ENCODE measurements at places on chromosomes 5 and 9.
A peak's percentile ranks its signal among the peaks of the same experiment; 100 is the strongest.

GRCh38 chr5:174093123-174093522 lies 47.6 kb downstream of the NSG2 start:
- DNase-seq = no peak

DNA sequence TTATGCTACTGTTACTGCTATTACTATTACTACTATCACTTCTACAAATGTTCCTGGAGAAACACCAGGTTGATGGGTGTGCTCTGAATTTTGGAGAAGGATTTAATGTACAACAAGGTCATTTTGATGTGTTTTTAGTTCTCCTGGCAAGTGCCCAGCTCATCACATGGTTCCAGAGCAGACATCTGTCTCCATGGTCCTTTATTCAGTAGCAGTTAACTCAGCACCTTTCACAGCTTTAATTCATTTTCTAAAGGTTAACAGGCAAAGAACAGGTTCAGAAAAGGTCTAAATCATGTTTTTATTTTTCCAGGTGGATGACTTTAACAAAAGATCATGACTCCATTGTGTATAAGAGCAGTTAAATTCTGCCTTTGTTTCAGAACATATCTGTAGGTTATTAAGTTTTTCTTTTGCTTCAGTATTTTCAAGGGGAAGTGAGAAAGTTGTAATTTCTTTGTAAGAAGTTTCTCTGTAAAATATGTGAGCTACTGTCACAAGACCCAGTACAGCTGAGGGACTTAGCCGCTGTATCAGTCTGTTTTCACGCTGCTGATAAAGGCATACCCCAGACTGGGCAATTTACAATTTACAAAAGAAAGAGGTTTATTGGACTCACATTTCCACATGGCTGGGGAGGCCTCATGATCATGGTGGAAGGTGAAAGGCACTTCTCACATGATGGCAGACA lies 41.9 kb downstream of the MTRR start:
- no peak for DNase-seq

DNA sequence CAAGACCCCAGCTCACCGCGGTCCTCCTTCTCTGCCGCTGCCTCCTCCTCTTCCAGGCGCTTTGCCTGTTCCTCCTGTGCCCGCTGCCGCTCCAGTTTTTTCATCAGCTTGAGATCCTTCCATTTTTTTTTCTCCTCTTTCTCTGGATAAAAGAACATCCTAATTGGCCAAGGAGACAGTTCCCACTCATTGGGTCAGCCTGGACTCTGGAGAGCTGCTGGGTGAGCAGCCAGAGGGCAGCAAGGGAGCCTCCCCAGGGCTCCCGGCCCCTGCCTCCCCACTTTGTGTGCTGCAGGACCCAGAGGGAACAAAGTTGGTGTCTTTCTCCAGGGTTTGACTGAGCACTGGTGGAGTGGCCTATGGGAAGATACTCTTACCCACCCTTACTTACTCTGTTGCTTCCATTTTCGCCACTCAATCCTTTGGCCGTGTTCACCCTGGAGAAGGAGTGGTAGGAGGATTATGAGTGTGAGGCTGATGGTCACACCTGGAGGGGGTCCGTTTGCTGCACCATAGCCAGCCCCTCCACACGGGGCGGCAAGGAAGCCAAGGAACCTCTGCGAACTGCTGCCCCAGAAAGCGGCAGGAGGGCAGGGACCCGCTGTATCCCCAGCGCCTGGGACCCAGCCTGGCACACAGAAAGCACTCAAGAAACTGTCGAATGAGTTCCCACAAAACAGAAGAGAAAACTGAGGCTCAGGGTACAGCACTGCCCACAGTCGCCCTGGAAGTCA lies 708 bp downstream of the SPOUT1 start:
- no peak for DNase-seq

- no peak for DNase-seq
Observed at GRCh38 chr9:137879052-137879451, 1.5 kb downstream of the CACNA1B start.

- DNase-seq = no peak
Observed at GRCh38 chr9:83472221-83472665, 66.0 kb downstream of the FRMD3 start.

GRCh38 chr5:75265731-75266130 lies 29.1 kb upstream of the ANKRD31 start:
- peak; percentile 9 for DNase-seq

- no peak for DNase-seq
Observed at GRCh38 chr9:6630502-6631206, 14.9 kb downstream of the GLDC start.

- no peak for DNase-seq
Observed at GRCh38 chr5:34692786-34693185, 36.7 kb downstream of the RAI14 start.

DNA sequence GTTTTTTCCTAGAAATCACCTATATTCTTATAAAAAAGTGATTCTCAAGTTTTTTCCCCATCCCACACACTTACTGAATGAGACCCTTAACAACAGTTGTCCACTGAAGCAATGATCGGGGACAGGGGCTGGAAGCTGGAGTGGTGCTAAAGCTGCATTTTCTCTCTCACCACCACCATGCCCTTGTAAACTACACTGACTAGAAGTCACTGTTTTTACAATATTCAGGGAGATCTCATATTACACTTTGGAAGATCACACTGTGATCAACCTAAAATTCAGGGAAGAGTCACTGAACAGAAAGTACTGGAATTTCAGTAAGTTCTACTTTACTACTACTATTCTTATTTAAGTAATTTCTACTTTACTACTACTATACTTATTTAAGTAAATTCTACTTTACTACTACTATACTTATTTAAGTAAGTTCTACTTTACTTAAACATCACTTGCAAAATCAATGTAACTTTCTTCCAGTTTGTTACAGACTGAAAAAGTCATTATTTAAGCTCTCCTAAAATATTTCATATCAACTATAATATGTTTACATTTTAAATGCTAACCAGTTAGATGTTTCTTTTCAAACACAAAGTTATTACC lies 164.3 kb downstream of the AGTPBP1 start:
- peak; percentile 12 for DNase-seq

DNA sequence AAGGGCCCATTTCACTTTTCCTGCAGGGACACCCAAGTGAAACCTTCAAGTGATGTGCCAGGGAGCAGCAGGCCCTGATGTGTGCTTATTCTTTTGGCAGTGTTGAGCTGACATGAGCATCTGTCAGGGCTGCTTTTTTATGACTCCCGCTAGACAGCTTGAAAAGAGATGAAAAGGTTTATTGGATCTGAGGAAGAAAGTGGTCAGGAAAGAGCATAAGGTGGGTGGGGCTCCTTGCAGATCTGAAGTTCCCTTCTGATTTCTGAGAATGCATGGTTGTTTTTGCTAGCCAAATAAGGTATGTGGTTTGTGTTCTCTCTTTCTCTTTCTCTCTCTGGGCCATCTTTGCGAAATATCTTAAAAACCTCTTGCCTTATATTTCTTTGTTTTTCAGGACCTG lies 316.1 kb downstream of the DMRT2 start:
- DNase-seq = no peak

- no peak for DNase-seq
Observed at GRCh38 chr5:140113180-140113698, 670 bp upstream of the PURA start.

GRCh38 chr9:70534061-70534460 lies 119.6 kb upstream of the KLF9 start:
- no peak for DNase-seq

DNA sequence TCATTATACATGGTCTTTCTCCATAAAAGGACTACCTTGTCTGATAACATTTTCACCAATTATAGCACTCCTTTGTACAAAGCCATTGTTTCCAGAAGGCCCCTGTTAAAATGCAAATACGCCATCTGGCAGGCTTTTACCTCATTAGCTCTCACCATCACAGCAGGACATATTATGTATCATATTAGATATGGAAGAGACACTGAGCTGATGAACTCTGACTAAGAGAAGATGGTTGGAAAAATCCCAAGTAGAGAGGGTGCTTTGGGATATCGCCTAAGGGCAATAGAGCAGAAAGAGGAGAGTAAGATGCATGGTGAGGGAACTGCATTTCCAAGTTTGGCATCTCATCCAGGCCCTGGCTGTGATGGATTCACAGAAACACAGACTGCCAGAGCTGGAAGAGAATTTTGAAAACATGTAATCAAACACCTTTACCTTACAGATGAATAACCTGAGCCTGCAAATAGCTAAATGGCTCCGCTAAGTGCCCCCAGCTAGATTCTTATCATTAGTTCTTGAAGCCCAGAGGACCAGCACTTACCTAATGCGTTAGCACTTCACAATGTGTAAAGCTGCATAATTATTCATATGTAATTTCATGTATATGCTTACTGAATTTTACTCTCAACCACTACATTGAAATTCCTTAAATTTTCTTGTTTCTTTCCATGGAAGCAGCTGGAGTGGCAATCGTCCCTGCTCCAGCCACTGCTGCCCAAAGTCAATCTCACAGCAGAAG lies 393.6 kb upstream of the IZUMO3 start:
- DNase-seq = no peak

DNA sequence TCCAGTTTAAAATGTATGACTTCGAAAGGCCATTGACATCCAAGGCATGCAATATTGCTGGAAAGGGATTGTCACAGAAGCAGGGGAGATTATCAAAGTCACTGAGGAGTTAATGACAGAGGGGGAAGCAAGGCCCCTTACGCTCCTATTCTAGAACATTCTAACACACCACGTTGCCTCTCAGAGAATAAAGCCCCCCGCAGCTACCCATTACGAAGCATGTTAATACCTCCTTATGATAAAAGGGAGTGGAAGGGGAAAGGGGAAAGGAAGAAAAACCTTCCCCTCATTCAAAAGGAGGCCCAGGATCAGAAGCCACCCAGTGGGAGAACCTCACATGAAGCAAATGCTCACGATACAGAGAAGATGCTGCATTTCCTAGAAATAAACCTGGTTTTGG lies 213.6 kb downstream of the DAB2IP start:
- DNase-seq = no peak

GRCh38 chr5:36953043-36953442 lies 76.5 kb downstream of the NIPBL start:
- no peak for DNase-seq

DNA sequence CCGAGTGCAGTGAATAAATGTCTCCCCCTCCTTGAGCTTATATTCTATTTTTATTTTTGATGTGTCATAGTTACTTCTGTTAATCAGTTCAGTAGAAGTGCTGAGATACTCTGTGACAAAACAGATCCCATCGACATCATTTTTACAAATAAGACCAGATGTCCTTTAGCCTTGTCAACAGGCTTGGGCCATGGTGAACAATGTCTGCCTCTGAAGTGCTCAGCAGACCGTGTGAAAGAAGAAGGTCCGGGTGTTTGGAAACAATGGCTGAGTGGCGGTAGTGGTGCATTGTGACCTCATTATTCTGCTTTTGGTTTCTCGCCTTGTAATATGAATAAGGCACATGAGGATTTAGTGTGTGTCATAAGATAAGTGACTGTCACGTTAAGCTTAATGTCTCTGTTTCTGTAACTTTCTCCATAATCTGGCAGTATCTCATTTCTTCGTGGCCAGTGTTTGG lies 71.2 kb downstream of the SYK start:
- DNase-seq = no peak

DNA sequence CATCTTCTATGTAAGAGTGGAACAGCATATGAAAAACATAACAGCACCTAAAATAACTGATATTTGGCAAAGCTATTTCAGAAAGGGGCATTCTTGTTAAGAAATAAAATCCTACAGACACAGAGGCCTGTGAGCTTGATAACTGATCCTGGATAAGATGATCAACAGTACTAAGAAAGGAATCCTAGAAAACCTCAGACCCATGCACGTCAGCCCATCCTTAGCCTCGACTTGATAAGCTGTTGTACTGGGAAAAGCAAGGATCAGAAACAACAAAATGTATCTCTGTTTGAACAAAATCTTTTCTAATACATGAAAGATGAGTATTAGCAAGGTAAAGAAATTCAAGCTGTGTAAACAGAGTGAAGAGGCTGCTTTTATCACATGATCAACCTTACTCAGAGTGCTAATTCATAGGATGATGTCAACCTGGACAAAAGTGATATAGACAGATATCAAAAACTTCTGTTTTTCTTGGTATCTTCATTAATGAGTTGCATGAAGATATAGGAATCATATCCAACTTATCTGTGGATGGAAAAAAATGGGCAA lies 15.2 kb downstream of the LIFR start:
- DNase-seq = no peak

- DNase-seq = no peak
Observed at GRCh38 chr9:87701931-87702421, 23.9 kb upstream of the CTSL start.

GRCh38 chr5:92041911-92042660 lies 659.0 kb upstream of the ARRDC3 start:
- DNase-seq = no peak

DNA sequence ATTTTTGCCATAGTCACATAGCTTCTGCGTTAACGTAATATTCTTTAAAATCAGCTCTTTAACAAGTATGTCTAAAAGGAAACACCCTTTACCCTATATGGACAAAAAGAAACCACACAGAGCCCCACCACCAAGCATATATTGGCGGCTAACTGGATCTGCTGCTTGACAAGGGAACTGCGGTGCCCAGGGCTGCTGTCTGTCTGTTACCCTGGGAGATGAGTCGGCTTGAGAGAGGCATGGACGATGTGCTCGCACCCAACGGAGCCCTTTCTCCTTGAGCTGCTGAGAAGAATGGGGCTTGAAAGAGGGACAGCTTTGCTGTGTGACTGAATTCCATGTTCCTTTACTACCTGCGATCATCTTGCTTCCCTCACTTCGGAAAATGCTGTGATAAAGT lies 158.6 kb upstream of the SHB start:
- DNase-seq = no peak

DNA sequence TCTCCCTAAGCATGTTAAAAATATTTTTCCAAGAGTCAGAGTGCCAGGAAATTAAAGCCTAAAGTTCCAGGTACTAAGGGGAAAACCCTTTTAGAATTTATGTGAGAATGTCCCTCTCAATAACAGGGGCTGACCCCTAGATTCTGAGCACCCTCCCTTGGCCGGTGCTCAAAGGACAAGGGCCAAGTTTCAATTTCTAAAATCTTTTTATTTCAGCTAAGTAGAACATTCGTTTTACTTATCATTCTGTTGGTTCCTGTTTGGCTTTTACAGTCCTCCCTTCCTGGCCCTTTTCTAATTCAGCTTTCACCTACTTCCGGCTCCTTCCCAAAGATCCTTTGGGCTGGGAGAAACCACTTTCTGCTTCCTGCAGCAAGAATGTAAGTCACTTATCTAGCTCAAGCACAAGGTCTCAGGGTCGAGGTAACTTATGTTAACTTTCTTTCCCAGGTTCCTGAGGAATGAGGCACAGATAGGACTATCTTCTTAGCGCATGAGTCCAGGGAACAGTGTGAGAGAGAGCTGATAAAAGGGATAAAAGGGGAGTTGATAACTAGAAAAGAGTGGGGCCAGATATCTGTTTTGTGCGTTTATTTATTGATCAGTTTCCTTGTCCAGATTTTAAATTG lies 34.6 kb upstream of the F2RL2 start:
- DNase-seq = no peak

- no peak for DNase-seq
Observed at GRCh38 chr5:6279607-6280006, 98.7 kb downstream of the MED10 start.

DNA sequence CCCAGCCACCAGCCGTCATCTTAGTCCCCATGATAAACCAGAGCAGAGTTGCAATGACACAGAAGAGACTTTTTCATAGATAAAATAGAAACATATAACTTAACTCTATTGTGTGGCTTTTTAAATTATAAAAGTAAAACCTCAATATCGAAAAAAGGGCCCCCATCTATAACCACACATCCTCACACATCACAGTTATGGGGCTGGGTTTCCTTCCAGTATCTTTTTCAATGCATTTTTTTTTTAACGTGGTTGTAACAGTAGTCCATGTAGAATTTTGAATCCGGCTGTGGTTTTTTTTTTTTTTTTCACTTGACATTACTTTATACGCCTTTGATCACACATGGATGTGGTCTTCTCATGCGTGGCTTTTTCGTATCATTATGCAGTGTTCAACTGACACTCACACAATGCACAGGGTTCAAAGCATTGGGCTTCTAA lies 77.4 kb downstream of the CFAP77 start:
- no peak for DNase-seq
